Activated naive CD4-positive, alpha-beta T cell treated with anti-CD3 and anti-CD28 coated beads, Interleukin-2, amount 10 ng/mL, durations not matched to agents 7 days and 5 days (primary cell): ENCODE measurements at places on chromosomes 16 and 17.
A peak's percentile ranks its signal among the peaks of the same experiment; 100 is the strongest.

DNA sequence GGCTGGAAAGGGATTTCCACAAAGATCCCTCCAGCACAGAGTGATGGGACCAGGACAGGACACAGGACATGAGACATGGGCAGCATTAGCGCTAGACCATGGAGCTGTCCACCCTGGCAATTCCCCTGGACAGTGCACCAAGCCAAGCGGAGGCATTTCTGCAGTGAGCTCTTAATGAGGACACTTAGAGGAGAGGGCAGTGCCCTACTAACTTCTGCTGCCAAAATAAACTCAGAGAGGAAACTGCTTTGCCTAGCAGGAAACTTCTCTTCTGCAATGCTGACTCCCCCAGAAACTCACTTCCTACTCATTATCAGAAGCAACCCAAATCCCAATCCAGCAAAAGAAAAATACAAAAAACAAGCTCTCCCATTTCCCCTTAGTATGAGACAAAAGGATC lies 119.2 kb downstream of the HS3ST2 start:
- no peak overlapping the region for H3K27ac ChIP-seq
- H3K27me3 ChIP-seq: peaks cover 13% of the 10 kb centered on the region
- no peaks in the 10 kb centered on the region for H3K4me1 ChIP-seq

DNA sequence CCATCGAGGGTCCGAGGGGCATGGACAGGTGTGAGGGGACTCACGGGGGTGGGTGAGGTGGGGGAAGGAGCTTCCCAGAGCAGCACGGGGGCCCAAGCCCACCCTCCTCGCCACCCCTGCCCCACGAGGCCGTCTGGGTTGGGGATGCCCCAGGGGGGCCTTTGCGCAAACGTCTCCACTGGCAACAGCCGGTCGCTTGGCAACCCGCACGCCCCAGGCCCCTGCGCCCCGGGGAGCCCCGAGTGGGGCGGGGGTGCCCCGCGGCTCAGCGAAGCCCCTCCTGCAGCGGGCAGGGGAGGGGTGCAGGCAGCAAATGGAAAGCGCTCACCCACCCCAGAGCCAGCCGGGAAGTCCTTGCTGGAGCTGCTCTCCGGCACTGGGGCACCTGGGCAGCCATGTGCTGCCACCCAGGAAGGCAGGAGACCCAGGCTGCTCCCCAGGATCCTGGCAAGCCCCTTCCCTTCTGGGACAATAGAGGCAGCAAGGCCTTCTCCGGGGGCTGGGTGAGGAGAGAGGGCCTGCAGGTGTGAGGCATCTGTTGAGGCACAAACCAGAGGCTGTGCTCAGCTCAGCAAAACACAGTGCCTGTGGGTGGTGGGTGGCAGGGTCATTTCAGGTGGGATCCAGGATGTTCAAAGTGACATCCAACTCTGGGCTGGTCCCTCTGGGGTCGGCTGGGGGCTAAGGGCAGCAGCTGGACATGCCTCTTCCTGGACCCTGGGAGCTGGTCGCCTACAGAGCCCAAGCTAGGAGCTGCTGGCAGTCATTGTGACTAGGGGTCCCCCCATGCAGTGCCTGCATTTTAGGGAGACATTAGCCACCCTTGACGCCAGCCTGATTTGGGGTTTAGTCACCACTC lies 80.9 kb upstream of the CBX4 start:
- peaks cover 5% of the 10 kb centered on the region for H3K36me3 ChIP-seq
- H3K27ac ChIP-seq: no peak overlapping the region
- H3K27me3 ChIP-seq: peaks cover 54% of the 10 kb centered on the region
- no peak for DNase-seq

GRCh38 chr16:24721830-24722238 lies 7.6 kb upstream of the TNRC6A start:
- H3K27me3 ChIP-seq: no peaks in the 10 kb centered on the region
- peaks cover 5% of the 10 kb centered on the region for H3K4me1 ChIP-seq
- no peak overlapping the region for H3K4me3 ChIP-seq
- H3K27ac ChIP-seq: no peak overlapping the region
- H3K36me3 ChIP-seq: no peaks in the 10 kb centered on the region
- DNase-seq: peak; percentile 23

DNA sequence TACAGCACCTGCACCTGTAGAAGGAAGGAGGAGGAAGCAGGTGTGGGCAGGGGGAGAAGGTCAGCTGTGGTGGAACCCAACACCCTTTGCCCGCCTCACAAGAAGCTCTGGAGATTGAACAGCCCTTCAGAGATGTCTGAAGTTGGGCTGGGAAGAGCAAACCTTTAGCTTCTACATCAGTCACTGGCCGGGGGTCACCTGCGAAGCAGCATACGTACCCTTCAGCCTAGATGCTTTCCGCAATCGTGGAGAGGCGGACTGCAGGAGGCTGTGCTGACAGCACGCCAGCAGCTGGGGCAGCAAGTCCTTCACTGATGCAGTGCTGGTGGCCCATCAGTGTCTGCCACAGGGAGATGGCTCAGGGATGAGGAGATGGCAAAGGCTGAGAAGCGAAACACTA lies 5.2 kb upstream of the HS3ST3B1 start:
- no peak overlapping the region for H3K27ac ChIP-seq
- H3K27me3 ChIP-seq: peaks cover 77% of the 10 kb centered on the region
- DNase-seq: no peak
- no peak overlapping the region for H3K4me3 ChIP-seq

DNA sequence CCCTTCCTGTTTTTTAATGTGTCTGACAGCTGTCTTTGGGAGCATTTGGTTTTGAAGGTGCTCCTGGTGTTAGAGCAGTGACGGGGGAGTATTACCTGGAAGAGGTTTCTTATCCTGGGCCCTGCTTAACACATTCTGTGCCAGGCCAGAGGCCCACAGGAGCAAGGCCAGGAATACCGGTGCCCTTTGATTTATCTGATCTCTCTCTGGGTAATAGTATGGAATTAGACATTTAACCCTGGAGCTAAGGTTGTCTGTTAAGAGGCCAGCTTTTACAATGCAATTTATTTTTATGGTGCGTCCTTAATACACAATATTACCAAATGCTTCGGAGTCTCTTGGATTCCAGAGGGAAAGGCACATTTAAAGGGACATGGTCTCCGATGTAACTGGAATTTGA lies 37.2 kb upstream of the GSE1 start:
- peaks cover 2% of the 10 kb centered on the region for H3K36me3 ChIP-seq
- no peak overlapping the region for H3K4me3 ChIP-seq
- peaks cover 18% of the 10 kb centered on the region for H3K4me1 ChIP-seq
- H3K27ac ChIP-seq: no peak overlapping the region

DNA sequence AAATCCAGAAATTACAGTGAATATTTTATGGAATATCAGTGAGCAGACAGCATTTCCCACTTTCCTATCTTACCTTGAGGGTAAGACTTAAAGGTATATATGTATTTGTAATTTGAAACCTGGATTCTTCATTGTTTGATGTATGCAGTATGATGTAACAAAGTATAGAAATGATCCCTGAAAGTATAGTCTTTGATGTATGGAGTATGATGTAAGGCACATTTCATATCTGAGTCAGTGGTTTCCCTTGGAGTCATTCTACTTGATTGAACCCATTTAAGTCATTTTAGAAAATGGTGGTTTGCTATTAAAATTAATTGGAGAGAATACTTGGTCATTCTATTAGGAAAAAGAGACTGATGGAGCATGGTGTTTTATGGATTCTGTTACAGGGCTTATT lies 10.1 kb downstream of the AMZ2 start:
- peak overlapping the region; percentile 89 for H3K27ac ChIP-seq
- H3K4me3 ChIP-seq: no peak overlapping the region
- H3K36me3 ChIP-seq: peaks cover 50% of the 10 kb centered on the region
- DNase-seq: no peak

DNA sequence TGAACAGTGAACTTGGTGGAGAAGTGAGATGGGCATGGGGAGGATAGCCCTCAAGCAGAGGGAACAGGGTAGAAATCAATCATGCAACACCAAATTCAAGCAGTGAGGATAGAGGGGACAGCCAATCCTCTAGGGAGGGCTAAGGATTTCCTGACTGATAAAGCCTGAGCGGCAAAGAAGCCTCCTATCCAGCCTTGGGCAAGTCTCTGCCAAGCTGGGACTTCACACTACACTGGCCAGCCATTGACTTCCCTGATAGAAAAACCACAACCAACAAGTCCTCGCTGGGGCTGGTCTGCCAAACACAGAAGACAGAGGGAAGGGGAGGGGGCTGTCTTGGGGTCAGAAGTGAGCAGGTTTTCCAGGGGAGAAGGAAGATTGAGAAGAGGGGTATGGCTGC lies 2.5 kb upstream of the FBXL19 start:
- H3K4me3 ChIP-seq: peak overlapping the region; percentile 100
- H3K27me3 ChIP-seq: peaks cover 17% of the 10 kb centered on the region
- H3K36me3 ChIP-seq: peaks cover under 1% of the 10 kb centered on the region
- no peak for DNase-seq

DNA sequence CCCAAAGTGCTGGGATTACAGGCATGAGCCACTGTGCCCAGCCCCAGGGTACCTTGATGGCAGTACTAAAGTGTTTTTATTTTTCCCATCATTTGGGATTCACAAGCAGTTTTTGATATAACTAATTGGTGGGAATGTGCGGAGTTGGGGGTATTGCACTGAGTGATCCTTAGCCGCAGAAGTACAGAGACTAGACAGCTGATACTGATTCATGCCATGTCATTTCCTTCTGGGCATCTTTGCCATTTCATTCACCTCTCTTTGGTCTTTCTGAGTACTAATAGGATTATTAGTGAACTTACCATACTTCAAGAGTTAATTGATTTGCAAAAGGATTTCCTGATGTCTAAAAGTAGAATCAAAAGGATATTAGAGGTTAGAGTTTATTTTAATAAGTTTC lies 9.7 kb downstream of the NMT1 start:
- no peak overlapping the region for H3K4me3 ChIP-seq
- H3K36me3 ChIP-seq: peaks cover 35% of the 10 kb centered on the region
- H3K4me1 ChIP-seq: peaks cover 2% of the 10 kb centered on the region
- no peak for DNase-seq

DNA sequence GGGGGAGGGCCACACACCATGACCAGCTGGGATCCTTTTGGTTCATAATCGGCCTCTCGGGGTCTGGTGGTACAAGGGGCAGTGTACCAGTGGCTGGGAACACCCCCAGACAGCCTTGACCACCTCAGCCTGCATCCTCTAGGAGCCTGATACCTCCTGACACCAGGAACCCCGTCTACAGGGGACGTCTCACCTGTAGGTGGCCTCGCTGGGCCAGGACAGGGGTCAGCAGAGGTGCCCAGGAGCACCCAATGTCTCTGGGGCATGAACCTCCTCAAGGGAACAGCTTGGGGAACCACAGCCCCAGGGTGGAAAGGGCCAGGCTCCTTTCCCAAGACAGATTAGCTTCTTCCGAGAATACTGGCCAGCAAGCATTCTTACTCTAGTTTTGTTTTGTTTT lies 2.5 kb upstream of the METRNL start:
- H3K27me3 ChIP-seq: peaks cover 57% of the 10 kb centered on the region
- H3K36me3 ChIP-seq: no peaks in the 10 kb centered on the region
- H3K27ac ChIP-seq: no peak overlapping the region
- H3K4me1 ChIP-seq: peaks cover 4% of the 10 kb centered on the region
- H3K4me3 ChIP-seq: no peak overlapping the region
- no peak for DNase-seq

- H3K27ac ChIP-seq: peak overlapping the region; percentile 15
- peaks cover 75% of the 10 kb centered on the region for H3K27me3 ChIP-seq
- H3K36me3 ChIP-seq: no peaks in the 10 kb centered on the region
- peaks cover 33% of the 10 kb centered on the region for H3K4me1 ChIP-seq
- no peak for DNase-seq
These were observed 49.6 kb downstream of the RTN4RL1 start for GRCh38 chr17:1975573-1975972.

DNA sequence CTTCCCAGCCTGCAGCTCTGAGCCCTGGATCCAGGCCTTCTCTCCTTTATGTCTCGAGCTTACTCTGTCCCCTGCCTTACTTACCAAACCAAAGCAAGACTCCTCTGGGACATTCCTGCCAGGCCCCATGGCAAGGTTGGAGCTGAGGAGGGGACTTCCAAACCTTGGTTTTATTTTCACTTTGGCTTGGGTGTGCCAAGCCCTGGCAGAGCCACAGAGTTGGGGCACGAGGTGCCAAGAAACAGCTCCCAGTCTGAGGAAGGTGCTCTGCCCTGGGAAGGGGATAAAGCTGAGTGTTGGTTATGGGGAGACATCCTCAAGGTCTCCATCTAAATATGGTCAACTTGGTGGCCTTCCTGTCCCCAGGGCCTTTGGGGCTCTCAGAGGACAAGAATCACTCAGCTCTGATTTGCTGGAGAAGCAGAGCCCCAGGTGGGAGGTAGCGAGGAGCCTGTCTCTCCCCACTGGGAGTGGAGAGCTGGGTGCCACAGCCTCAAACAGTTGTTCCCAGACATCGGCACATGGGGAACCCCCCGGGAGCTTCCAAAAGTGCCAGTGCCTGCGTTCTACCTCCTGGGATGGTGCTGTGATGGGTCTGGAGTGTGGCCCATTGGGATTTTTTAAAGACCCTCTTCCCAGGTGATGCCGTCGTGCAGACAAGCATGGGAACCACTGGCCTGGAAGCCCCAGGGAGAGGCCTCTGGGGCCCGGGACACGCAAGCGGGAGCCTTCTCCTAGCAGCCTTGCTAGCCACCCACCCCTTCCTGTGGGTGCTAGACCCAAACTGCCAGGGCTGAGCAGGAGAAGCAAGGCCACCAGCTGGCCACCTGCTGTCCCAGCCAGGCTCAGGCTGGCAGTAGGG lies 10.3 kb downstream of the NLRC5 start:
- no peaks in the 10 kb centered on the region for H3K27me3 ChIP-seq
- peak overlapping the region; percentile 10 for H3K4me3 ChIP-seq
- peaks cover 68% of the 10 kb centered on the region for H3K36me3 ChIP-seq
- H3K27ac ChIP-seq: peak overlapping the region; percentile 87

- no peak for DNase-seq
- no peak overlapping the region for H3K27ac ChIP-seq
- H3K4me3 ChIP-seq: no peak overlapping the region
- H3K4me1 ChIP-seq: no peaks in the 10 kb centered on the region
- no peaks in the 10 kb centered on the region for H3K36me3 ChIP-seq
These were observed 338.0 kb downstream of the SLC39A11 start for GRCh38 chr17:72754513-72754912.

GRCh38 chr17:17416007-17416399 lies 60.8 kb upstream of the MED9 start:
- H3K27me3 ChIP-seq: peaks cover 30% of the 10 kb centered on the region
- H3K27ac ChIP-seq: peak overlapping the region; percentile 71
- H3K4me3 ChIP-seq: no peak overlapping the region
- no peaks in the 10 kb centered on the region for H3K36me3 ChIP-seq
- peak; percentile 46 for DNase-seq

DNA sequence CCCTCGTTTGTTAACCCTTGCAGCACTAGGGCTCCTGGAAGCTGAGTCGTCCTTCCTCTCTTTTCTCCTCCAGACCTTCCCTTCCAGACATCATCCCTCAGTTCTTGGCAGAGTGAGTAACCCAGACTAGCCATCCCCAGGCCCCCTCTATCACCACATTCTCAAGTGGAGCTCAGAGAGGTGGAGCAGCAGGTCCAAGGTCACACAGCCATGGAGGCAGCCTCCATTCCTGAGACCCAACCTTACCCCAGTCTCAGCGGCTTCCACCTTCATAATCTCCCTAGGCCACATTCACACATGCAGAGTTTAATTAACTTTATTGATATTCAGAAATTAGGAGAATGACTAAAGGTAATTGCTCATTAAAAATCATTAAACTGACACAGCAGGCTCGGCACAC lies 3.0 kb downstream of the SEZ6 start:
- DNase-seq: no peak
- H3K27ac ChIP-seq: no peak overlapping the region
- peaks cover 3% of the 10 kb centered on the region for H3K4me1 ChIP-seq
- no peaks in the 10 kb centered on the region for H3K36me3 ChIP-seq
- H3K27me3 ChIP-seq: peaks cover 81% of the 10 kb centered on the region

GRCh38 chr17:44084131-44084538 lies 13.6 kb downstream of the G6PC3 start:
- peaks cover 11% of the 10 kb centered on the region for H3K4me1 ChIP-seq
- H3K27me3 ChIP-seq: no peaks in the 10 kb centered on the region
- H3K27ac ChIP-seq: no peak overlapping the region
- peaks cover 34% of the 10 kb centered on the region for H3K36me3 ChIP-seq
- DNase-seq: peak; percentile 46
- no peak overlapping the region for H3K4me3 ChIP-seq
